ENCODE measurements at places on chromosomes 2 and 18. TPM values are rescaled to one million over a fixed set of nuclear protein-coding genes. Genes with fewer than 3 reads are reported as not detected.

GRCh38 chr2:104280216-104280615 is 573.7 kb upstream of the POU3F3 start:
- H3K27me3 ChIP-seq = no peaks in the 10 kb centered on the region
- no peak overlapping the region for H3K4me3 ChIP-seq
- no peaks in the 10 kb centered on the region for H3K36me3 ChIP-seq
- H3K27ac ChIP-seq = no peak overlapping the region
- no peaks in the 10 kb centered on the region for H3K4me1 ChIP-seq
- DNase-seq = no peak

GRCh38 chr18:3664563-3665178 is 214.7 kb downstream of the TGIF1 start:
- H3K36me3 ChIP-seq = no peaks in the 10 kb centered on the region
- no peak overlapping the region for H3K4me3 ChIP-seq
- no peak for DNase-seq
- no peaks in the 10 kb centered on the region for H3K27me3 ChIP-seq
- H3K27ac ChIP-seq = peak overlapping the region; percentile 69
- peaks cover 39% of the 10 kb centered on the region for H3K4me1 ChIP-seq

DNA sequence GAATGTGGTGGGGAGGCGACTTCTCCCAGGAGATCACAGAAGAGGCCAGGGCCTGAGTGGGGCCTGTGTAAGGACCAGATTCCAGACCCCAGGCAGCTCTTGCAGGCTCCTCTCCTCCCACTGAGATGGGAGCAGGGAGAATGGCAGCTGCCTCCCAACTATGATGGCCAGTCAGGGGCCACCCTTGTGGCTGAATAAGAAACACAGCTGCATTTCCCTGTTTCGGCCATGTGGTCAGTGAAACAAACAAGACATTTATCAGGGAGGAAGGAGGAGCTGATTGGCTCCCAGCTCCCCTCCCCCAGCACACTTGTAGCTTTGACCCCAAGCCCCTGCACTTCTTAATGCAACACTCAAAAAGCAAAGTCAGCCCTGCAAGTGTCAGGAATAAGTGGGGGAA is 143.5 kb downstream of the CELF4 start:
- H3K36me3 ChIP-seq = no peaks in the 10 kb centered on the region
- H3K4me3 ChIP-seq = no peak overlapping the region
- no peaks in the 10 kb centered on the region for H3K27me3 ChIP-seq
- H3K4me1 ChIP-seq = no peaks in the 10 kb centered on the region
- no peak overlapping the region for H3K27ac ChIP-seq

- DNase-seq = no peak
- no peak overlapping the region for H3K27ac ChIP-seq
- H3K36me3 ChIP-seq = no peaks in the 10 kb centered on the region
- H3K4me1 ChIP-seq = no peaks in the 10 kb centered on the region
- H3K4me3 ChIP-seq = no peak overlapping the region
Observed at GRCh38 chr18:38759457-38759856, 1193.9 kb upstream of the CELF4 start.

DNA sequence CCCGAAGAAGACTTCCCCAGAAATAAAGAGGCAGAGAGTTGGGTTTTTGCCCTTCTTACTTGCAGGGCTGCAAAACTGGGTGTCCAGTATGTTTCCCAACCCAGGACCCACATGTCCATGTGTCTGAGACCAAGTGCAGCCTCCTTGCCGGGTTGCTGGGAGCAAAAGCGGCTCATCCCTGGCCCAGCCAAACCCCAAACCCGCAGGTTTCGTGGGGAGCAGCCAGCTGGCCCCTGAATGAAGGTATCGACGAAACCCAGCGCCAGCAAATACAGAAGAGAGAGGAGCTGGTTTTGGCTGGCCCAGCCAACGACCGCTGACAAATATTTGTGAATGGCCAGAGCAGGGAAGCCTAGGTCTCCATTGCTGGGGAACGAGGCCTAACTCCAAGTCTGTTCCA is 197.1 kb downstream of the SMAD7 start:
- H3K4me3 ChIP-seq = no peak overlapping the region
- H3K4me1 ChIP-seq = no peaks in the 10 kb centered on the region
- H3K27ac ChIP-seq = no peak overlapping the region

GRCh38 chr2:152792974-152793373 is 74.6 kb downstream of the ARL6IP6 start:
- H3K4me1 ChIP-seq = no peaks in the 10 kb centered on the region
- no peaks in the 10 kb centered on the region for H3K27me3 ChIP-seq
- H3K27ac ChIP-seq = no peak overlapping the region
- no peak for DNase-seq
- H3K4me3 ChIP-seq = no peak overlapping the region

- H3K27ac ChIP-seq = no peak overlapping the region
- no peaks in the 10 kb centered on the region for H3K36me3 ChIP-seq
- H3K27me3 ChIP-seq = no peaks in the 10 kb centered on the region
- no peak for DNase-seq
- no peak overlapping the region for H3K4me3 ChIP-seq
- H3K4me1 ChIP-seq = no peaks in the 10 kb centered on the region
Observed at GRCh38 chr2:202193881-202194353, 44.5 kb downstream of the SUMO1 start.

- no peak overlapping the region for H3K4me3 ChIP-seq
- peak overlapping the region; percentile 72 for H3K27ac ChIP-seq
- peaks cover 89% of the 10 kb centered on the region for H3K4me1 ChIP-seq
- no peaks in the 10 kb centered on the region for H3K27me3 ChIP-seq
- H3K36me3 ChIP-seq = no peaks in the 10 kb centered on the region
Observed at GRCh38 chr2:197210430-197210829, 100.2 kb downstream of the ANKRD44 start.

Gene HOXD4
- 0.68 TPM for total RNA-seq

- no peaks in the 10 kb centered on the region for H3K36me3 ChIP-seq
- H3K4me3 ChIP-seq = no peak overlapping the region
- no peak for DNase-seq
Observed at GRCh38 chr2:12556762-12557161, 160.0 kb upstream of the TRIB2 start.

GRCh38 chr2:111208639-111209038 is 87.9 kb downstream of the BCL2L11 start:
- no peak overlapping the region for H3K27ac ChIP-seq
- no peak for DNase-seq
- no peaks in the 10 kb centered on the region for H3K36me3 ChIP-seq

Gene CFAP65
- total RNA-seq = not detected

Gene ATP6V1C2
- 0.17 TPM for total RNA-seq

- no peak for DNase-seq
- no peaks in the 10 kb centered on the region for H3K36me3 ChIP-seq
- no peaks in the 10 kb centered on the region for H3K4me1 ChIP-seq
Observed at GRCh38 chr2:54310961-54311360, 54.9 kb upstream of the TSPYL6 start.

Gene ARL6IP6
- total RNA-seq = 23.4 TPM

DNA sequence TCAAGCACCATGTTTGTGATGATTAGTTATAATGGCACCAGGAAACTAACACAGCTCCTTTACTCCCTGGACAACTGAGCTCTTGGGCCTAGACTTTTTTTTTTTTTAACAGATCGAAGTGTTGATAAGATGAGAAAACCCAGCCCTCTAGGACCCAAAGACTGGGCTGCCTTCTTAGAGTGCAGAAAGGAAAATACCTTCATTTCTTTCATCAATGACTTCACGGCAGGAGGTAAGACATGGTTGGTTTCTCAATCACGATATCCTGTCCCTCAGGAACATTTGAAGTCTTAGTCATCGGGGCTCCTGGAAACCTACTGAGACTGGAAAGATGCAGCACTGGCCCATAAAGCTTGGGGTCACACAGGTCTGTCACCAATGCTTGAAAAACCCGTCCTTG is 84.7 kb downstream of the TNFRSF11A start:
- no peaks in the 10 kb centered on the region for H3K27me3 ChIP-seq
- H3K27ac ChIP-seq = no peak overlapping the region
- no peaks in the 10 kb centered on the region for H3K4me1 ChIP-seq
- DNase-seq = no peak

DNA sequence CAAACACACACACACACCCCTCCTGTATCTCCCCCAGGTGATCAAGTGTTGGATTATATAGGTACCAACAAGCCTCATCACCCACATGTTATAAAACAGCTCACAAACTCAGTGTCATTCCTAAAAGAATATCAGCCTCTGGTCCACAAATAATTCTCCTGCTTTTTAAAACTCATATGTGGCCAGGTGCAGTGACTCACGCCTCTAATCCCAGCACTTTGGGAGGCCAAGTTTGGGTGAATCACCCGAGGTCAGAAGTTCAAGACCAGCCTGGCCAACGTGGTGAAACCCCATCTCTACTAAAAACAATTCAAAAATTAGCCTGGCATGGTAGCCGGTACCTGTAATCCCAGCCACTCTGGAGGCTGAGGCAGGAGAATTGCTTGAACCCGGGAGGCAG is 87.8 kb downstream of the LRATD1 start:
- no peak overlapping the region for H3K27ac ChIP-seq
- H3K4me1 ChIP-seq = no peaks in the 10 kb centered on the region
- no peak for DNase-seq
- H3K36me3 ChIP-seq = no peaks in the 10 kb centered on the region

DNA sequence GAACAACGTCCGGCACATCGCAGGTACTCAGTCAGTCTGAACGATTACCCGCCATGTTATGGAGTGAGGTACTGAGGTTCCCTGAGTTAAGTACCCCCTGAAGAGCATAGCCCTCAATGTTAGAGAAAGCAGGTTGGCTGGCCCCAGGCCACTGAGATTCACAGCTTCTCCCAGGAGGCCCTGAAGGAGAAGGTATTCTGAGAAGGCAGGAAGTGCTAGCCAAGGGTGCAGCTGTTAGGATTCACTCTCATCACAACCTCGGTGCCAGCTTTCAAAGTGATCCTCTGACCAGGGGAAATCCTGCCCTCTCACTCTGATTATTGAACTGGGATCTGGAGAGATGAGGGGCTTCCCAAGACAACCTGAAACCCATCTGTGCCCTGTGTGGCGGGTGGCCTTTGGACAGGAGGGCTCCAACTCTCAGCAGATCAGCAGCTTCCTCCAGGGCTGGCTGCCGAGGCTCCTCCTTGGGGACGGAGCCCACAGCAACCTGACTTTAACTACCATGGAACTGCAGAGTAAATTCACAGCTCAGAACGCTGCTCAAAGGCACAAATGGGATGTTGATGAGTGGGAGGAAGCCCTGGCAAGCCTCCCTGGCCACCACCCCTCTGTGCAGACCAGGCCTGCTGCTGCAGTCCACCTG is 7.8 kb downstream of the EHD3 start:
- no peak overlapping the region for H3K27ac ChIP-seq
- H3K27me3 ChIP-seq = no peaks in the 10 kb centered on the region
- H3K4me1 ChIP-seq = no peaks in the 10 kb centered on the region
- no peak for DNase-seq
- H3K36me3 ChIP-seq = no peaks in the 10 kb centered on the region

- H3K36me3 ChIP-seq = no peaks in the 10 kb centered on the region
- H3K4me3 ChIP-seq = peak overlapping the region; percentile 88
- no peak for DNase-seq
- H3K27ac ChIP-seq = no peak overlapping the region
- no peaks in the 10 kb centered on the region for H3K27me3 ChIP-seq
Observed at GRCh38 chr18:62521593-62521992, 1.2 kb upstream of the ZCCHC2 start.

Gene LMAN2L
- 23.2 TPM for total RNA-seq

Gene GAREM2
- total RNA-seq = 4.5 TPM

- H3K27me3 ChIP-seq = no peaks in the 10 kb centered on the region
- no peak overlapping the region for H3K4me3 ChIP-seq
- H3K27ac ChIP-seq = no peak overlapping the region
Observed at GRCh38 chr2:132279930-132280615, 118.3 kb upstream of the ANKRD30BL start.

DNA sequence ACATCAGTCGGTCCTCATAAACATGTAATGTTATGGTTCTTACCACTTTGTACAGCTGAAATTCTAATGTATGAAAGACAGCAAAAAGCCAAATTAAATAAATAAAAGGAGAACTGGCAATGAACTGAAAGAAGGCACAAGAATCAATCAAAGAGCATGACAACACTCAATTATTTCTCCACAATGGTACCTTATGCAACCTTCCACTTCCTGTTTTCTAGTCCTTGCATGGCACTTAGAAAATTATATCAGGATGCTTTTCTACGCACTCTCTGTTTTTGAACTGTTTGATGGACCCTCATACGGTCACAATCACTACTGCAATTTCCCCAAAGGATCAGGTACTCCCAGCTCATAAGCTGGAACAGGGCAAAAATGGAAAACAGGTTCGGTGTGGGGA is 81.6 kb downstream of the EPB41L3 start:
- H3K4me3 ChIP-seq = no peak overlapping the region
- DNase-seq = no peak
- no peaks in the 10 kb centered on the region for H3K27me3 ChIP-seq
- H3K4me1 ChIP-seq = peaks cover 56% of the 10 kb centered on the region
- no peaks in the 10 kb centered on the region for H3K36me3 ChIP-seq
- H3K27ac ChIP-seq = no peak overlapping the region

GRCh38 chr2:3195641-3196476 is 181.8 kb downstream of the EIPR1 start:
- H3K27me3 ChIP-seq = no peaks in the 10 kb centered on the region
- peaks cover 12% of the 10 kb centered on the region for H3K4me1 ChIP-seq
- H3K27ac ChIP-seq = no peak overlapping the region
- H3K36me3 ChIP-seq = no peaks in the 10 kb centered on the region
- no peak for DNase-seq

- no peak for DNase-seq
- H3K27me3 ChIP-seq = no peaks in the 10 kb centered on the region
- H3K27ac ChIP-seq = peak overlapping the region; percentile 59
- peaks cover 17% of the 10 kb centered on the region for H3K36me3 ChIP-seq
- no peak overlapping the region for H3K4me3 ChIP-seq
Observed at GRCh38 chr2:99555404-99555803, 65.6 kb upstream of the REV1 start.

- H3K4me1 ChIP-seq = no peaks in the 10 kb centered on the region
- DNase-seq = no peak
- H3K4me3 ChIP-seq = no peak overlapping the region
- no peaks in the 10 kb centered on the region for H3K36me3 ChIP-seq
- H3K27ac ChIP-seq = no peak overlapping the region
Observed at GRCh38 chr18:9289698-9290097, 44.9 kb upstream of the TWSG1 start.

DNA sequence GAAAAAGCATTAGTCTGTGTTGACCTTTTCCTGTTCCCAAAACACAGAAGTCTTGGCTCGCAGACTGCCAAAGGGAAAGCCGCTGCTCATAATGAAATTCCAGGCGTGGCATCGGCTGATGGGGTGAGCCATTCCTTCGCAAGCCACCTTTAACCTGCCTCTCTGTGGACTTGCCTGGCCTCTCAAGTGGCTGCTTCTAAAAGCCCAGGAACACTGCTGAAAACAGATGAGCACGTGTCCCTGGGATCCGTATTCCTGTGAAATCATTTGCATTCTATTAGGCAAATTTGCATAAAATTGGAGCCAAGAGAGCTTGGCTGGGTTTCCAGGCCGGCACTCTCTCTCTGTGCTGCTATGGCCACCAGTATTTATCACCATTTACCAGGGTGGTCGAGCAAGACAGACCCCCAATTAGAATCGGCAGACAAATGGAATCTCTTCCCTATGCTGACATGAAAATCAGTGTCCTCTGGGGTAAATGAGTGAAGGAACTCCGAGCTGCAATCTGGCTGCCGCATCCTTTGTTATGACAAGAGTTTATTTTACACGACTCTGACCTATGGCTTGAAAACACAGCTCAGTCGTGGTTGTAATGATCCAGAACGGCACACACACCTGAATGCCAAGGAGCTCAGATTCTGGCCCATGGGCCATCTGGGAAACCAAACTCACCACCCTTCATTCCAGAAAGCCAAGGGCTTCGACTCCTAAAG is 21.7 kb downstream of the BCL2 start:
- no peak for DNase-seq
- no peaks in the 10 kb centered on the region for H3K4me1 ChIP-seq
- H3K36me3 ChIP-seq = no peaks in the 10 kb centered on the region
- no peaks in the 10 kb centered on the region for H3K27me3 ChIP-seq

Gene TMEM200C
- 0.79 TPM for total RNA-seq

- no peak overlapping the region for H3K4me3 ChIP-seq
- no peak for DNase-seq
- H3K36me3 ChIP-seq = no peaks in the 10 kb centered on the region
- H3K27ac ChIP-seq = no peak overlapping the region
Observed at GRCh38 chr2:9294764-9295163, 88.2 kb downstream of the ASAP2 start.

Gene UGP2
- total RNA-seq = 150 TPM
